GM23248 (cell line): ENCODE measurements at places on chromosomes 11 and 22.

- no peak for DNase-seq
Observed at GRCh38 chr22:46998331-46998730, 235.9 kb downstream of the TBC1D22A start.

DNA sequence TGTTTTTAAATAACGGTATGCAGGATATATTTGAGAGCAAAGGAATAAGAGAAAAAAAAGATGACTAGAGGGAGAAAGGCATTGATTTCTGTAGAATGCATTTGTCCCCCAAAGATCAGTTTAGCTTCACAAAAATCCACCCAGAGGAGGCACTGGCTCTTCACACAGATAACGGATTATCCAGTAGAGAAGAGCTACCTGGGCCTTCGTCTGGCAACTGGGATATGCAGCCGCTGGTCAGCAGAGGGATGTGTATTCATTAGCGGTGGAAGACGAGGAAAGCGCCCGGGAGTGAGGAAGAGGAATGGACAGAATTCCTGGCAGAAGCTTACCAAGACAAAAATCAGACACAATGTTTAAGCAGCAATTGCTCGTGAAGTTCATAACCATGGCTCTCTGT lies 5.6 kb upstream of the WT1 start:
- no peak for DNase-seq

GRCh38 chr11:9052316-9052715 lies 39.1 kb downstream of the SCUBE2 start:
- DNase-seq: no peak

DNA sequence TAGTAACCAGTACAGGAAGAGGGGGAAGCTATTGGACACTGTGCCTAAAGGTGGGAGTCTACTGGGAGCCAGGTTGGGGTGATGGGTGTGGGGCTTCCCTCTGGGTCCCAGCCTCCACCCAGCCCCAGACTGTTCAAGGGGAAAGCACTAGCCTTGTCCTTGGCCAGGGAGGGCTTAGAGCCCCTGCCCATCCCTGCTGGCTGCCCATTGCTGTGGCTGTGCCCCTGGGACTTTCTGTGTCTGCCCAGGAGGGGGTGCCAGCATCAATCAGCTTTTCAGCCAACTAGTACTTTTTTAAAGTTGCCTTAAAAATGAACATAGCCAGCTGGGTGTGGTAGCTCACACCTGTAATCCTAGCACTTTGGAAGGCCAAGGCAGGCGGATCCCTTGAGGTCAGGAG lies 19.9 kb downstream of the INCENP start:
- DNase-seq: no peak

GRCh38 chr11:41456269-41456668 lies 3.2 kb downstream of the LRRC4C start:
- DNase-seq: no peak
